Activated CD4-positive, alpha-beta T cell treated with anti-CD3 and anti-CD28 coated beads for 4 hours (primary cell): ENCODE measurements at places on chromosomes 5 and 9.

GRCh38 chr9:121249563-121249962, 18.4 kb upstream of the GSN start:
- DNase-seq: no peak

DNA sequence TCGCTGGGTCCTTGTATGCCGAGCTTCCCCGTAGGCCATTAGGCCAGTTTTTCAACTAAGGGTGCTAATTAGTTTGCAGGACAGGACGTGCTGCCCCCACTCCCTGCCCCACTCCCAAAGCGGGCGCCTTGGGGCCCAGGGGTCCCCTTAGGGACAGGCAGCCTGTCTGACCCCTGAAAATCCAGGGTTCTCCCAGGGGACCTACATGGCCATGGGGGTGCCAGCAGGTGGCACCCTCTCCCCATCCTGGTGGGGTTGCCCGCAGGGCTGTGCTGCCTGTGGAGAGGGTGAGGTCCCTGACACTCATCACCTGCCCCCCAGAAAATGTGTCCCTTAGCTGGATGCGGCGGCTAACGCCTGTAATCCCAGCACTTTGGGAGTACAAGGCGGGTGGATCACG, 8.5 kb upstream of the CCDC187 start:
- DNase-seq: peak; percentile 21

GRCh38 chr5:89686081-89686765, 723.3 kb downstream of the CETN3 start:
- DNase-seq: no peak

- no peak for DNase-seq
Measured at GRCh38 chr5:74432216-74432615, 208.3 kb downstream of the ENC1 start.

DNA sequence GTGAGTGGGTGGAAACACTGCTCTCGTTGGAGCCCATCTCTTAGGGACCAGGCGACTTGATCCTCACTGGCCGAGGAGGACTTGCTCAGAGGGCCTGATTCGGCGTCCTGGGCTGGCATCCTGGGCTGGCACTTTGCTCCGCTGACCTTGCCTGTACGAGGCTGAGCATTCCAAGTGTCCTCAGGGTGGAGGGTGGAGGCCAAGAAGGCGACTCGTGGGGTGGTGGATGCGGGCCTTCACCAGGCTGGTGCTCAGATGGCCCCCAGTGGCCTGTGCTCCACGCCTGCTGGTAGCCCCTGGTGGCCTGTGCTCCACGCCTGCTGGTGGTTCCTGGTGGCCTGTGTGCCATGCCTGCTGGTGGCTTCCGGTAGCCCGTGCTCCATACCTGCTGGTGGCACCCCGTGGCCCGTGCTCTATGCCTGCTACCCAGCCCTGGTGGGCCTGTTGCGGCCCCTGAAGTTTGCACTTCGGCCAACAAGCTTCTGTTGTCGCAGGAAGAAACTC, 42.9 kb downstream of the PHF2 start:
- no peak for DNase-seq
